ENCODE measurements at places on chromosomes 2 and 18.

- no peak for DNase-seq
These were observed 8.7 kb upstream of the TXNDC2 start for GRCh38 chr18:9876867-9877654.

- DNase-seq: no peak
These were observed 221.5 kb upstream of the LYPD1 start for GRCh38 chr2:132891498-132891897.

- peak; percentile 25 for DNase-seq
These were observed 23.1 kb upstream of the DSG3 start for GRCh38 chr18:31424383-31424988.

GRCh38 chr2:172763079-172763478 lies 27.4 kb downstream of the RAPGEF4 start:
- no peak for DNase-seq

- DNase-seq: no peak
These were observed 123.2 kb downstream of the CAPN13 start for GRCh38 chr2:30684026-30684425.

GRCh38 chr2:115234737-115235136 lies 792.3 kb downstream of the DPP10 start:
- DNase-seq: no peak

- DNase-seq: no peak
These were observed 98.0 kb upstream of the FSIP2 start for GRCh38 chr2:185640588-185640987.

DNA sequence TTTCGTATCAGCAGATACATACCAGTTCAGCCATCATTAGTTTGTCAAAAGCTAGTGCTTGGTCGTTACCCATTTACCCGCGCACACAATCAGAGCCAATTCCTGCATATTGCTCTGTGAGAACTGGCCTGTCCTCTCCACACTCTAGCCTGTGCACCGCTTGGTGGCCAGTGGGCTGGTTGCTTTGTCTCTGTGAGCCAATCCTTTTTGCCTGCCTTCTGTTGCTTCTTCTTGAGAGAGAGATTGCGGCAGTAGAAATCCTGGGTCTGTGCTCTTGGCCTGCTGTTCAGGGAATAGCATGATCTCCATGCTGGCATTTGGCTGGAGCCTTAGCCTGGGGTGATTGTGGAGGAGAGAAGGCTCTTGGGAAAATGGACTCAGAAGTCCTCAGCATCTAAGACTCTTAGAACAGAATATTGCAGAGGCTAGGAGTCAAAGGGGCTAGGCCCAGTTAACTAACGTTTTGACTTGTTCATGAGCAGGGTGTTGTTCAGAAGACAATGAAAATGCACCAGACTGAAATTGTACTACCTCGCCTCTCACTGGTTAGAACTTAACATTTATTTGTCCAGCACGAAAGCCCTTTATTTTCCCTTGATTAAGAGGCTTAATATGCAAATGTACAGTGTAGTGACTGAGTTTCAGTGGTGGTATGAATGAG lies 37.1 kb downstream of the MAP4K4 start:
- DNase-seq: no peak

DNA sequence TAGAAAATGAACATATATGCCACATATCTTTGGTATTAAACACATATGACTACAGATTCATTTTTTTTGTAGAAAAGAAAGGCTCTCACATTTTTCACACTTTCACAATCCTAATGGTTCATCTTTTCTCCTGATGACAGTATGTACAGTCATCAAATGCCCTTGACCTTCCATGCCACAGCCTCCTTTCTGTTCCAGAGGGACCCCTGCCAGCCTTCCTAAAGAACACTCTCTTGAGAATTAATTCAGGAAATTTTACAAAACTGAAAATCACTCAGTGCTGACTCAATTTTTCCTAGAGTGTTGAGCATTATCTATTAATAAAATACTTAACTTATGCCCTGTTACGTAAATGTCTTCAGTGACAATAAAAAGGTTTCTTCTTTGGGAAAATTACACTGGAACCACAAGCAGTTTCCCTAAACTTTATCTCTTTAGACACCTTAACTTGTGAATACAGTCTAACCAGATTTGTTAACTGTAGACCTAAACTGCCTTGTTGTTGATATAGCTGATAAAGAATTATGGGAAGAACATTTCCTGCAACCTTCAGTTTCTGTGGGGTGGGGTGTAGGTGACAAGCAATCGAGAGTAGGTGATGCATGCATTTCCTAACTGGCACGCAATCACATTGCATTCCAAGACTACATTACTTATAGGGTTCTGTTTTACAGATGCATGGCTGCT lies 15.3 kb upstream of the ACOXL start:
- no peak for DNase-seq

DNA sequence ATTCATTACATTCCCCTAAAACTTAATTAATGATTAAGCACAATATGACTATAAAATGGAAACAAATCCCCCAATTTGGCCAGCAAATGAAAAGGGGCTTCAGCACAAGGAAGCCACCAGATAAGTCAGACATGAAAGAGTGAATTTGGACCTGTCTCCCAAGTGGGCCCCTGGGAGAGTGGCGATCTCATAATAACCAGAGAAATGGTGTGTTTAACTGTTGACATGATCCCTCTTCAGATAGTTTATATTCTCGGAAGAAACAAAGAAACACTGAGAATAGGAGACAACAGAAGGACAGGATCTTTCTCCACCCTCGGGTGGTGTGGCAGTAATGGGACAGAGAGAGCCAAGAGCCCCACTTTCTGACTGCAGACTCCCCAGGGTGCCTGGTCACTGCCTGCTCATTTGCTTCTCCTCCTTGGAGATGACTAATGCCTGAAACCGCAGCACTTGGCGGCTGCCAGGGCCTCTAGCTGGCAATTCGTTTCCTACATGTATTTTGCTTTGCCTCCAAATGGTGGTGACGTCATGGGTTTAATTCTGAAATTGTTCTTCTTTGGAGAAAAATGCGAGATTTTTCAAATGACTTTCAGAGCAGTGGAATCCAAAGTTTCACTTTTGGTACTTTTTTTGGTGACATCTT lies 46.4 kb upstream of the SPP2 start:
- DNase-seq: no peak

GRCh38 chr2:170006587-170007325 lies 171.2 kb upstream of the MYO3B start:
- DNase-seq: peak; percentile 13

DNA sequence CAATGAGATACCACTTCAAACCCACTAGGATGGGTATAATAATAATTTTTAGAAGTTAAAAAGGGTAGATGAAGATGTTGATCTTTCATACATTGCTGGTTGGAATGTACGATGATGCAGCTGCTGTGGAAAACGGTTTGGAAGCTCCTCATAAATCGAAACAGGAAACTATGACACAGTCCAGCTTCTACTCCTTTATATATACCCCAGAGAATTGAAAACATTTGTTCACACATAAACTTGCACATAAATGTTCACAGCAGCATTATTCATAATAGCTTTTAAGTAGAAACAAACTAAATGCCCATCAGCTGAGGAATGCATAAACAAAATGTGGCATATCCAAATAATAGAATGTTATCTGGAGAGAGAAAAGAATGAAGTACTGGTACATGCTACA lies 95.0 kb downstream of the STRADB start:
- no peak for DNase-seq

- no peak for DNase-seq
These were observed 46.9 kb downstream of the SLC66A2 start for GRCh38 chr18:79904357-79905147.

GRCh38 chr2:25521665-25522387 lies 151.6 kb downstream of the DTNB start:
- DNase-seq: peak; percentile 91

DNA sequence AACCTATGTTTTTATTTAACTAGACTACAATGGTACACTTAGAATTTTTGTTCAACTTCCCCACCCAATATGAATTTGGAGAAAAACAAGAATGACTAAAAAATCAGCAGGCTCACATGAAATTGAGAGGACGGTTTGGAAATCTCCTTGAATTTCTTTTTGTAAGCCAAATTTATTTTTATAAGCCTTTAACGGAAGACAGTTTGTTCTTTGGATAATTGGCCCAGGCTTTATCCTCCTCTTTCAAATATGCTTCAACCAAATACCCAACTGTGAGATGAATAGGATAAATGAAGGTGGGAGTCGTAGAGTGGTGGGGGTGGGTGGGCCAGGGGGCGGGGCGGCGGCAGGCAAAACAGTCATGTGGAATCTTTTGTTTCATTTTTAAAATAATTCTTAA lies 60.6 kb downstream of the FMNL2 start:
- DNase-seq: no peak

DNA sequence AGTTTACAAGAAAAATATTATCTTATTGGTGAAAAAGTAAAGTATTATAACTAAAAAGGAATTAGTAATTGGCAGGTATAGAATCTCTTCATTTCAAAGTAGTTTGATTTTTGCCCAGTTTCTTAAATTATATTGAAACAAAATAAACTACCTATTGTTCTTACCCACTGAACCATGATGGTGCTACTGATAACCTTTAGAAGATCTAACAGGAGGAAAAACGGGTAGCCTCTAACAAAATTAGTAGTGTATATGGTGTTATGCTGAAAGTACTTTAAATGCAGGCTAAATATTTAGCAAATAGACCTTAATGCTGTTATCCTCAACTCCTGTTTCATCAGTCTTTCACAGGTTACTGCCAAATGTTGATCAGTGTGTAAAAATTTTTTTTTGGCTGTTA lies 19.1 kb downstream of the MRPS9 start:
- DNase-seq: no peak
